NCI-H1105 (cell line): ENCODE measurements at places on chromosomes 5 and 9.

GRCh38 chr9:127783111-127784008 lies 2.5 kb upstream of the CDK9 start:
- DNase-seq: no peak

- DNase-seq: no peak
Measured at GRCh38 chr9:5917273-5917672, 26.6 kb downstream of the MLANA start.

DNA sequence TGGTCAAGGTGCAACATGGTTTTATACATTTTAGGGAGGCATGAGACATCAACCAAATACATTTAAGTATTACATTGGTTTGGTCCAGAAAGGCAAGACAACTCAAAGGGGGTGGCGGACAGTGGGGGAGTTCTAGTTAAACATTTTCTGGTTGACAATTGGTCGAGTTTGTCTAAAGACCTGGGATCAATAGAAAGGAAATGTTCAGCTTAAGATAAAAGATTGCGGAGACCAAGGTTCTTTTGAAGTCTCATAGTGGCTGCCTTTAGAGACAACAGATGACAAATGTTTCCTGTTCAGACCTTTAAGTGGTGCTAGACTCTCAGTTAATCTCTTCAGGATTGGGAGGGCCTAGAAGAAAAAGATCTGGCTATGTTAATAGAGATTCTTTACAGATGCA lies 47.7 kb upstream of the TTC39B start:
- DNase-seq: no peak

GRCh38 chr5:13629218-13629617 lies 315.3 kb downstream of the DNAH5 start:
- DNase-seq: no peak

- DNase-seq: no peak
Measured at GRCh38 chr5:134003817-134004625, 754 bp downstream of the VDAC1 start.

- no peak for DNase-seq
Measured at GRCh38 chr5:14266686-14267085, 123.5 kb downstream of the TRIO start.

GRCh38 chr5:1468629-1469527 lies 23.6 kb upstream of the SLC6A3 start:
- DNase-seq: no peak

DNA sequence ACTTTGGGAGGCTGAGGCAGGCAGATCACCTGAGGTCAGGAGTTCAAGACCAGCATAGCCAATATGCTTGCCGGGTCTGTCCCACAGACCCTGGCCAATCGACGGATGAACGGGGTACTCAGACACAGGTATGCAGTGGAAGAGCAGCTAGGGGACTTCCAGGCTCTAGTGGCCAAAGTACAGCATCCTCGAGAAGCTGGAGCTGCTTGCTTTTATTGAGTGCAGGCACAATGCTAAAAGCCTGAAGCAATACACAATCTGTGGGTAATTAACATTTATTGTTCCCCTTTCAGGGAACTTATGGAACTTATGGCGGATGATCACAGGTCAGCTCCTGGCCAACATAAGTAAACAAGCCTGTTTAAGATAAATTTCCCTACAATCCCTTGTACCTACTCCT lies 32.8 kb upstream of the SEMA4D start:
- DNase-seq: no peak

- no peak for DNase-seq
Measured at GRCh38 chr5:173680660-173681242, 64.3 kb upstream of the BOD1 start.

GRCh38 chr9:7216004-7216841 lies 458.4 kb downstream of the KDM4C start:
- no peak for DNase-seq

GRCh38 chr9:105172436-105172835 lies 72.0 kb upstream of the SLC44A1 start:
- no peak for DNase-seq

GRCh38 chr9:91659529-91660495 lies 236.2 kb upstream of the NFIL3 start:
- peak; percentile 10 for DNase-seq

- no peak for DNase-seq
Measured at GRCh38 chr5:133265720-133266526, 214.1 kb downstream of the HSPA4 start.

DNA sequence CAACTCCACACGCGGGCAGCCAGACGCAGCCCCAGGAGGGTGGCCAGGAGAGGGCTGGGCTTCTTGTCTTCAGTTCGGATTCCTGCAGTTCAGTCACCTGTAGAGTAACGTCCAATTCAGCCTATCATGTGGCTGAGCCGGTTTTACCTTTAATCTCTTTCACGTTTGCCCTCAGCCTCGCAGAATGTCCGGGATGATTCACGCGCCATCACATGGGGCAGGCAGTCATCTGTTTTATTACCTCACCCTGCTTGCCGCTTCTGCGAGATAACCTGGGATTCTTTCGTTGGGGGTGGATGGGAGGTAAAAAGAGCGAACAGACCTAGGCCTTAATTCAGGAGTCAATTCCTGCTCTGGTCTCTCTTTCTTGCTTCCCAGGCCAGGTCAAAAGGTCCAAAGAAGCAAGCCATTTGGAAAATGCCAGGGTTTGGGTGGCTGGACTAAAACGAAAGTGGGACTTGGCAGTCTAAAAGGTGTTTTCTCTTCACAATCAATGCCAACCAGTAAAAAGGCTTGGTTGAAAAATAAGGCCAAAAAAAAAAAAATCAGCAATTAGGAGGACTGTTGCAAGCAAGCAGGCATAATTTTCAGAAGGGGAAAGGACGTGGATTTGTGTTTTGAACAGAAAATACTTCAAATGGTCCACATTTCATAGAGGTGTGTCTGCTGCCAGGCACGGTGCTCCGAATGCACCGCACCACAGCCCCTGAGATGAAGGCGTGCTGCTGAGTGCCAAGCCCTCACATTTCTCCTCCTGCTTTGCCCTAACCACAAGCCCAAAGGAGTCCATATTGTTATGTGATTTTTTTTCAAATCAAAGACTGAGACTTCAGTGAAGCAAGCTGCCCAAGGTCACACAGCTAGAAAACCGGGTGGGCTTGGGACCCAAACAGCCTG lies 2.8 kb upstream of the WWC1 start:
- DNase-seq: no peak

DNA sequence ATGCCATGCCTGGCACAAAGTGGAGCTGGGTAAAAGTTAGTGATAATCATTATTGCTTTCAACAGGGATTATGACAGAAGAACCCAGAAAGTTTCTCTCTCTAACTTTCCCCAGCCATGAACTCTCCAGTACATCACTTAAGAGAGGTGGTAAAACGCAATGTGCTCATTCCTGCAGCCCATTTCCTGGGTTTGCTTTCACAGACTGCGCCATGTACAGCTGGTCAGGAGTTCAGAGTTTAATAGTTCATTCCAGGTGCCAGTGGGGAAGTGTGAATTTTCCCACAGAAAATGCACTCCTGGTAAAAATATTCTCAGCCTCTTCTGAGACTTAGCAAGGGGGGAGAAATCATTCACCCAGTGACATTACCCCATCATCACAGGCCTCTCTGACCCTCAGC lies 35.5 kb downstream of the ADAM19 start:
- DNase-seq: no peak

GRCh38 chr5:154215571-154216325 lies 25.2 kb downstream of the GALNT10 start:
- no peak for DNase-seq

DNA sequence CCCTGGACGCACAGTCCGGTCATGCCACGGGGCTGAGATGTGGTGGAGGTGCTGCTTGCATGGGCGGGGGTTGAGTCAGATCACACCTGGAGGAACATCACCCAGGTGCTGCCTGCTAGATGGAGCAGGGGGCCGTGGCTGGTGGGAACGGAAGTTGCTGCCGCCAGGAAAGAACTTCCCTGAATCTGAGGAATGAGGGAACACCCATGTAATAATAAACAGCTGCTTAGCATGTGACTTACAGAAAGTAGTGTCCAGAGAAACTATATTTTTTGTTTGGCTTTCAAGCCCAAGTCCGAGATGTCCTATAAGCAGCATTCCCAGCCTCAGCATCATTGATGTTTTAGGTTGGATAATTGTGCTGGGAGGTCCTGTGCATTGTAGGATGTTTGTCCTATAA lies 27.1 kb upstream of the FAM240B start:
- no peak for DNase-seq
